ENCODE measurements at places on chromosomes 5 and 9.

- DNase-seq = no peak
These were observed 15.1 kb downstream of the GPSM1 start for GRCh38 chr9:136342181-136343120.

DNA sequence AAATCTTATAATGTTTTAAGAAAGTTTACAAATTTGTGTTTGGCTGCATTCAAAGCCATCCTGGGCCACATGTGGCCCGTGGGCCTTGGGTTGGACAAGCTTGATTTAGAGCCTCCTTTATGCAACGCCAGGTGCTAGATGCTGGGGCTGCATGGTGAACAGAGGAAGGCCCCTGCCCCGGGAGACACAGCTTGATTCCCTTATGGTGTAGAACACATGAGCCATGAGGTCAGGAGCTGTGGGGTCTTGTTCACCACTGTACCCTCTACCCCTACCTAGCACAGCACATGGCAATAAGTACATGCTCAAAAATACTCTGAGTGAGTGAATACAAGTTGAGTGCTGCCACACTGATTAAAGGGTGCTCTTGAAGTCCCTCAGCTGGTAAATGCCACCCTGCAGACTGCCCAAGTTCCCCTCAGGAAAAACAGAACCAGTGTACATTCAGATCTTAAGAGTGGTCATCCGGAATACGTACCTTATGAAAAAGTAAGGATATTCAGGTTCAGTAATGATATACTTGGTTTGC lies 71.9 kb downstream of the ARRDC3 start:
- DNase-seq = no peak

GRCh38 chr9:121748074-121748473 lies 96.6 kb downstream of the DAB2IP start:
- no peak for DNase-seq

- no peak for DNase-seq
These were observed 26.3 kb upstream of the FBP1 start for GRCh38 chr9:94665613-94666012.

- no peak for DNase-seq
These were observed 836.1 kb upstream of the CDH6 start for GRCh38 chr5:30357371-30357770.

GRCh38 chr9:98333703-98334582 lies 78.5 kb upstream of the TBC1D2 start:
- no peak for DNase-seq

DNA sequence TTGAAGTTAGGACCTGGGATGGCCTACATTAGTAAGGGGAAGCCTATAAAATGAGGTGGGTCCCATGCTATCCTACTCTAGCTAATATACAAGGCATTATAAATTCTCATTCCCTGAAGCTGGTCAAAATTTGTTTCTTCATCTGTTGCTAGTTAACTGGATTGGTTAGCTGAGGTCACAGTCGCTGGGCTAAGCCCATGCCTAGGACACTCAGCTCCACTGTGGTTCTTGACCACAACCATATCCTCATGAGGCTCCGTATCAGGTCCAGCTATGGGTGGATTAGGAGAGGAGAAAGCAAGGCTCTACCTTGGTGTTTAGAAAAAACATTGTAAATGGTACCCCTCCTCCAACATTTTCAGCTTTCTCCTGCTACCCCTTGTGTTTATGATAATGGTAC lies 52.8 kb upstream of the RAI14 start:
- no peak for DNase-seq

DNA sequence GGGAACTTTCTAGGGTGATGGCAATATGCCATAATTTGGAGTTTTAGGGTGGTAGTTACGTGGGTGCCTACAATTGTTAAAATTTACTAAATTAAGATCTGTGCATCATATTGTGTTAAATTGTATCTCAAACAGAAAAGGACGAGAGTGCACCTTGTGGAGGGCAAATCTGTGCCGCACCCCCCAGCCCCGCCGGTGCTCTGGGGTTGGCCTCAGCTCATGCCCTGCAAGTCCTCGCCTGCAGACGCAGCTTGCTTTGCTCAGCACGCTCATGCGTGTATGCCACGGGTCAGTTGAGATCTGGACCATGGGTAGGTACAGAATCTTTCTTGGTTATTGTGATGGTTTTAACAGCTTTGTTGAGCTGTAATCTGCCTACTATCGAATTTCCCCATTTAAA lies 33.7 kb upstream of the FCN1 start:
- DNase-seq = no peak

DNA sequence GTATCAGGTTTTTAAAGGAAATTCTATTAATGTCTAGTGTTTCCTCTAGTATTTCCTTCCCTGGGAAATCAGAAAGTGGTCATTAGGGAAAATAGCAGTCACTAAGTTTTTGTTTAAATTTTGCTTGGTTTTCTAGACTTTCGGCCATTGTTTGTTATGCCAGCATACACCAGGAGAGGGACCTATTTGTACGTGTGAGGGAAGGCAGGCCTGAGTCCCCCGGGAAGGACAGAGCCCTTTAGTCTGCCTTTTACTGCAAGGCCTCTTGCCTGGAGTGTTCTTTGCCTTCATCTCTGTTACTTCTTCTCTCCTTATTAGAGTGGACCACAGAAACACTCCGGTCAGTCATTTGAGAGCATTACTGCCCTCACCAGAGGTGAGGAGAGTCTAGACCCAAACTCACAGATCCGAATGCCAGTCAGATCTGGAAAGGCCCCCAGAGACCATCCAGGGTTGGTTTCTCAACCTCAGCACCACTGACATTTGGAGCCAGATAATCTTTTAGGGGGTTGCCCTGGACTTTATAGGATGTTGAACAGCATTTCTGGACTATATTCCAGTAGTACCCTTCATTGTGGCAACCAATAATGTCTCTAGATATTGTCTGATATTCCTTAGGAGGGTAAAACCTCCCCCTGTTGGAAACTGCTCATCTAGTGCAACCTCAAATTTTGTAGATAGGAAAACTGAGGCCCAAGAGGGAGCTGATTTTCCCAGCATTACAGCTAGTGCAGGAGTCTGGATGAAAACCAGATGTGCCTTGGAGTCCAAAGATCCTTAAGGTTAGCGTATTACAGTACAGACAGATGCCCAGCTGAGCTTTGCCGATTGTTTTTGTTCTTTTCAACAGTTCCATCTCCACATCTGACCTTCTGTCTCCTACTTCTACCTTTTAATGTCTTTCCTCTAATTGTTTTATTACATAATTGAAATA lies 93.0 kb upstream of the NIPAL4 start:
- DNase-seq = peak; percentile 83

- no peak for DNase-seq
These were observed 165.3 kb downstream of the ERCC6L2 start for GRCh38 chr9:96040591-96041461.

GRCh38 chr9:114935119-114935518 lies 4.7 kb upstream of the TNFSF8 start:
- no peak for DNase-seq

DNA sequence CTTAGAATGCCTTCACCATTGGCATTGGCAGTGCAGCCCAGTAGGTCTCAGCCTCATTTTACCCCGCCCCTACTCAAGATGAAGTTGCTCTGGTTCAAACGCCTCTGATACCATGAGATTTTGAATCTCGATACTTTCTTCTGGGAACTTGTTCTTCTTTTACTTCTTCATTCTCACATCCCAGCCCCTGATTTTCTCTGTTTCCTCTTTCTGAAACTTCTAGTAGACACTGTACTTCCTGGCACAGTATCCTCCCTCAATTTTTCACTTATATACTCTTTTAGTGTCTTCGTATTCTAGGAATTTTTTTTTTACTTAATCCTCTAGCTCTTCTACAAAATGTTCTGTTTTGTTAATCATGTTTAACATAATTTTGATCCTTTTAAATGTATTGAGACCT lies 13.1 kb upstream of the ZNF79 start:
- no peak for DNase-seq

- no peak for DNase-seq
These were observed 142.1 kb downstream of the MED10 start for GRCh38 chr5:6236170-6236793.

- DNase-seq = no peak
These were observed 25.9 kb upstream of the TAL2 start for GRCh38 chr9:105636331-105636730.

GRCh38 chr9:132011896-132012295 lies 67.8 kb downstream of the MED27 start:
- no peak for DNase-seq

Data from osteocyte (in vitro differentiated cells).